ENCODE measurements at places on chromosomes 7 and 10.
A peak's percentile ranks its signal among the peaks of the same experiment; 100 is the strongest.

GRCh38 chr7:15248514-15248913 is 313.3 kb downstream of the AGMO start:
- DNase-seq, result no peak

GRCh38 chr10:59885430-59886134 is 20.8 kb downstream of the CCDC6 start:
- DNase-seq, result peak; percentile 58

GRCh38 chr10:851901-852300 is 79.6 kb downstream of the LARP4B start:
- no peak for DNase-seq

- no peak for DNase-seq
Observed at GRCh38 chr10:1141261-1141660, 85.1 kb downstream of the WDR37 start.

- DNase-seq, result peak; percentile 21
Observed at GRCh38 chr7:5557920-5558401, 134.3 kb upstream of the TNRC18 start.

- no peak for DNase-seq
Observed at GRCh38 chr7:94089806-94090205, 85.7 kb upstream of the BET1 start.

DNA sequence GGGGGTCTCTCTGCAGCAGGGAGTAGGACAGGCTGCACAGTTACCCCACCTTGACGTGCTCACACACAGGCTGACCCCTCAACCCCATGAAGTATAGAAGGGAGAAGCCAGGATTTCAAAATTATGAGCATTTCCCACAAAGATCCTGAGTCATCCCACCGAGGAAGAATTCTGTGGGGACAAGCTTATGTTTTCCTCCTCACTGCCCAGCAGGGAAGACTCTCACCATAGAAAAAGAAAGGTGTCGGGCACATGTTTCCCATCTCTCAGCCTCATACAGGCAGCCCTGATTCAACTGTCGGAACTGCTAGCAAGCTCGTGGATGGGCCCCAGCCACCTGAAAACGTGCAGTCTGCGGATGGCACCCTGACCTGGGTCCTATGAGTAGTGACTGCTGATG is 499.7 kb upstream of the MKI67 start:
- DNase-seq, result no peak

- no peak for DNase-seq
Observed at GRCh38 chr10:1549591-1550290, 187.6 kb downstream of the ADARB2 start.

GRCh38 chr7:157985636-157986035 is 602.0 kb downstream of the PTPRN2 start:
- no peak for DNase-seq

DNA sequence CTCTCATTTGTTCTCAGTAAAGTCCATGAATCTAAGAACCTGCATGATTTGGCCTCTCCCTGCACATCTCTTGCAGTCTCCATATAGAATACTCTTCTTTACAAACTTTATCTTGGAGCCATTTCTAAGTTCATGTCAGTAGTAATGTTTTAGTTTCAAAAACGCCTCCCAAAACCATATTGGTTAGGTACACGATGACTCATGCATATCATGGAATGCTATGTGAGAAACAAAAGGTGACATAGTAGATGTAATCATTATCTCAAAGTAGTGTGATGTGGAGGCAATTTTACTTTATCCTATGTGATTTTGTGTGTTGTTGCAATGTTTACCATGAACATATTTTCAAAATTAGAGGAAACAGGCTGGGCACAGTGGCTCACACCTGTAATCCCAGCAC is 520.7 kb downstream of the KCNMA1 start:
- DNase-seq, result no peak
